Peyer's patch (tissue), 4 donors: ENCODE measurements at places on chromosomes 5 and 9.

DNA sequence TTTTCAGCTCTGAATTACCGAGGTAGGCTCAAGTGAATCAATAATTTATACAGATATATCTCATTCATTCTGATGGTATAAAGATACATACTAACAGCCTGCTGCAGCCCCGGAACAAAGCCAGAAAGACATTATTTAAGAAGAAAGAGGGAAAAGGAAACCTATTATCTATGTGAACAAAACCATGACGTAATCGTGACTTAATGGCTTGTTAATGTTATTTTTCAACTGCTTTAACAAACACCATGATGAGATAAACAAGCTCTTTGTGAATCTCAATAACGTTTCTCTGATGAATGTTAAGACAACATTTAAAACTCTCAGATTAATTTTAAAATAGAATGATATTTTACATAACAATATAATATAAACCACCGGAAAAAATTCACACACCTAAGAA lies 237.1 kb downstream of the SLF1 start:
- no peaks in the 10 kb centered on the region for H3K36me3 ChIP-seq
- H3K4me1 ChIP-seq, result no peaks in the 10 kb centered on the region
- no peak overlapping the region for H3K27ac ChIP-seq

DNA sequence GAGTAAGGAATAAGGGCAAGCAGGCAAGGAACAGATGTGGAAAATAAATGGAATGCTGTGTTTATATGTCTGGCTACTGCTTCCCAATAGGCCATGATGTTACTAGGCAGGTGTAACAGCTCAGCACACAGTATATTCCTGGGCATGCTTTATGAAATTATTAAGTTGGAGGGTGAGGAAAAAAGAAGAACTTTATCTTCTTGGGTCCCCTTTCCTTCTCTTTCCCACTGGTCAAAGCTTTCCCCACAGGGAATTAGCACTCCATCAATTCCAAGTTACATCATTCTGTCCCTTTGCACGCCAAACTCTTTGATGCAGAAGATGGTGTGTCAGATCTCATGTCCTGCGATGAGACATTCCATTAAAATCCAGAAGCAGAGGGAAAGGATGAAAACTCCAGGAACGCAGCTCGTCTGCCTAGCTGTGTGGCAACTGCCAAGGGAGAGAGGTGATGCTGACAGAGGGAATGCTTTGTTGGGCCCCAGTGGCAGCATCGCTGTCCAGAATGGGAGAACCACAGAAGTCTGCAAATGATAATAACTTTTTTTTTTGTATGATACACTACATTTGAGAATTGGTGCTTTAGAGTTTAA lies 447.3 kb upstream of the ARRDC3 start:
- H3K27me3 ChIP-seq, result no peaks in the 10 kb centered on the region
- H3K4me3 ChIP-seq, result no peak overlapping the region
- no peak overlapping the region for H3K27ac ChIP-seq
- no peak for DNase-seq
- H3K36me3 ChIP-seq, result no peaks in the 10 kb centered on the region
- H3K4me1 ChIP-seq, result no peaks in the 10 kb centered on the region

- H3K36me3 ChIP-seq, result no peaks in the 10 kb centered on the region
- no peak overlapping the region for H3K4me3 ChIP-seq
- no peaks in the 10 kb centered on the region for H3K4me1 ChIP-seq
These were observed 27.7 kb downstream of the ELAVL2 start for GRCh38 chr9:23798325-23798724.

- H3K36me3 ChIP-seq, result no peaks in the 10 kb centered on the region
- H3K4me3 ChIP-seq, result no peak overlapping the region
- H3K27me3 ChIP-seq, result no peaks in the 10 kb centered on the region
- H3K27ac ChIP-seq, result no peak overlapping the region
- no peak for DNase-seq
These were observed 100.1 kb downstream of the ADAMTS16 start for GRCh38 chr5:5240234-5240633.

GRCh38 chr9:132789719-132790118 lies 88.4 kb downstream of the AK8 start:
- no peak overlapping the region for H3K4me3 ChIP-seq
- no peaks in the 10 kb centered on the region for H3K27me3 ChIP-seq
- no peaks in the 10 kb centered on the region for H3K4me1 ChIP-seq
- no peak overlapping the region for H3K27ac ChIP-seq

DNA sequence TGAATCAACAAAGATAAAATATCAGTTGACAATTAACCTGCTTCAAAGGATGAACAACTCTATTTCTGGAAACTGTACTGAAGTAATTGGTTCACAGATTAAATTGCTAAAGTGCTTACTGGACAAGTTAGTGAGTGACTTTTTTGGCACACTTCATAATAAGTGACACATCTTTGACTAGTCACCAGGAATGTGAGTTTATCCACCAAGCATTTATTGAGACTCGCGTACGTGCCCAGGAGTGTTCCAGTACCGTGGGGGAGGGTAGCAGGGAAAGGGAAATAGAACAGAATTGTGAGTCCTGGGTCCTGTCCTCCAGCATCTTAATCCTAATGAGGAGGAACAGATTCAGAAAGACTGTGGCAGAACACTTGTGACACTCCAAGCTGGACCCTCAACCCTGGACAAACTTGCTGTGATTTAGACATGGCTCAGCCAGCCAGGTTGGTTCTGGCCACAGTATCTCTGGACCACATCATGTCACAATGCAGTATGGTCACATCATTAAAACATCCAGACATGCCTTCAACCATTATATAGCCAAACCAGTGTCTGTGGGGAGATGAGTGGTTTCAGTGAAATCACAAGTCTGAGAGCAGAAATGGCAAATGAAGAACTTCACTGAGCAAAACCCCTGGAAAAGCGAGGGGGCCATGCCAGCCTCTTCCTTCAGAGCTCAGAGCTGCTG lies 623.1 kb downstream of the BNC2 start:
- no peaks in the 10 kb centered on the region for H3K27me3 ChIP-seq
- no peaks in the 10 kb centered on the region for H3K4me1 ChIP-seq
- H3K4me3 ChIP-seq, result no peak overlapping the region
- no peak for DNase-seq
- H3K36me3 ChIP-seq, result no peaks in the 10 kb centered on the region

GRCh38 chr5:147349241-147349640 lies 114.4 kb downstream of the STK32A start:
- no peak overlapping the region for H3K27ac ChIP-seq
- H3K36me3 ChIP-seq, result no peaks in the 10 kb centered on the region
- DNase-seq, result no peak
- no peaks in the 10 kb centered on the region for H3K4me1 ChIP-seq
- no peaks in the 10 kb centered on the region for H3K27me3 ChIP-seq
- no peak overlapping the region for H3K4me3 ChIP-seq

DNA sequence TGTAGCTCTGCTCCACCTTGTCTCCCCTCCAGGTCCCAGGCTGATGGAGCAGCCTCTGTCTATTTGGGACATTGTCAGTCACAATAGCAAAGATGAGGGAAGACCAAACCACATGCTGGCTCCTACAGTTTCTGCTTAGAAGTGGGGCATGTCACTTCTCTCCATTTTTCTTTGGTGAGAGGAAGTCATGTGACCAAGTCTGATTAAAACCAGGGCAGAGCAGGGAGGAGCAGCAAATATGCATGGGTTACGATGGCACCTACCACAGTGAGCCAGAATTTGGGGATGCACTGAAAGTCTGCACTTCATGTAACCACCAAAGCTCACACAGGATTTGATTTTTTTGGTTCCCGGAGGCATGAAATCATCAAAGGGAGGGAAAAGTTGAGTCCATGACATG lies 234.6 kb downstream of the CDK5RAP2 start:
- no peak overlapping the region for H3K27ac ChIP-seq
- no peaks in the 10 kb centered on the region for H3K4me1 ChIP-seq
- H3K36me3 ChIP-seq, result no peaks in the 10 kb centered on the region
- DNase-seq, result no peak

- H3K27ac ChIP-seq, result no peak overlapping the region
- DNase-seq, result no peak
- H3K27me3 ChIP-seq, result no peaks in the 10 kb centered on the region
- H3K4me1 ChIP-seq, result no peaks in the 10 kb centered on the region
- no peak overlapping the region for H3K4me3 ChIP-seq
These were observed 53.6 kb downstream of the CWC27 start for GRCh38 chr5:64822320-64822719.

DNA sequence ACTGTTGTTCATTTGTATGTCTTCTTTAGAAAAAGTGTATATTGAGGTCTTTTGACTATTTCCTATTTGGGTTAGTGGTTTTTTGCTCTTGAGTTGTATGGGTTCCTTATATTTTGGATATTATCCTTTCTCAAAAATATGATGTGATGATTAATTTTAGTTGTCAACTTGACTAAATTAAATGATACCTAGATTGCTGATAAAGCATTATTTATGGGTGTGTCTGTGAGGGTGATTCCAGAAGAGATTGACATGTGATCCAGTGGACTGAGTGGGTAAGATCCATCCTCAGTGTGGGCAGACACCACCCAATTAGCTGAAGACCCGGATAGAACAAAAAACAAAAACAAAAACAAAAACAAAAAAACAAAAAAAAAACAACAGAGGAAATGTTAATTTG lies 115.1 kb upstream of the KIF2A start:
- no peaks in the 10 kb centered on the region for H3K4me1 ChIP-seq
- DNase-seq, result no peak
- no peak overlapping the region for H3K4me3 ChIP-seq

- no peak for DNase-seq
- H3K27me3 ChIP-seq, result no peaks in the 10 kb centered on the region
- H3K4me3 ChIP-seq, result no peak overlapping the region
- no peaks in the 10 kb centered on the region for H3K4me1 ChIP-seq
These were observed 1571.3 kb downstream of the MAT2B start for GRCh38 chr5:165076686-165077085.

DNA sequence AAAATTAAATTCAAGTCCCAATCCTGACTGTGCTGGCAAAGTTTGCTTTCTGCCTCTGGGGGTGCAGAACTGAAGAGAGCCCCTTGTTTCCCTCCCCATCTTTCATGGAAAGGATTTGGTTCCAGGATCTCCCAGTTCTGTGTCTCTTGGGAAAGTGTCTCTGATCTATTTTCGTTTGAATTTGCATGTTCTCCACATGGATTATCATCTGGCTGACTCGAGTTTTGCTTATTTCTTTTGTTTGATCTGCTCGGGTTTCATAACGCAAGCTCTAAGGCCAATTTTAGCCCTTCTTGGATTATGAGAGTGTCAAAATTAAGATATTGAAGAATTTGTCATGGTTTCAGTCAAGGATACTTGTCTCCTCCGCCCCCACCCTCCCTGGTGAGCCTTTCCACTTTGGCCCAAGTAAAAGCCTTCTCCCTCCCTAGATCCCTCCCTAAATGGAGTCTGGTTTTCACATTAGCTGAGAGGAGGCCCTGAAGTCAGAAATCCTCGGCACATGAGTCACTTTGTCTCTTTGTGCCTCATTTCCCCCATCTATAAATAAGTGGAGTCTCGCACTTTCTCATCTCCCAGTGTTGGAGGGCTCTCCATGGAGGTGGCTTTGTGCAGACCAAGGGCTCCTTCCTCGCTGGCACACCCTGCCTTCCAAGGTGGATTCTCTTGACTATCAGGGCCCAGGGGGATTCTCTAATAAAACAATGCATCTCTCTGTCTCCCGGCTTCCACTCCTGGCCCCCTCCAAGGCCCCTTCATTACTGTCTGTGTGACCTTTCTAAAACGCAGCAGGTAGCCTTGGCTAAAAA lies 17.3 kb downstream of the ADRB2 start:
- H3K4me3 ChIP-seq, result no peak overlapping the region
- H3K27me3 ChIP-seq, result no peaks in the 10 kb centered on the region
- no peak for DNase-seq
- H3K36me3 ChIP-seq, result no peaks in the 10 kb centered on the region
- H3K27ac ChIP-seq, result no peak overlapping the region

- H3K4me1 ChIP-seq, result no peaks in the 10 kb centered on the region
- no peaks in the 10 kb centered on the region for H3K36me3 ChIP-seq
- H3K27ac ChIP-seq, result no peak overlapping the region
- no peaks in the 10 kb centered on the region for H3K27me3 ChIP-seq
These were observed 208.6 kb downstream of the EPB41L4A start for GRCh38 chr5:112210430-112211005.

DNA sequence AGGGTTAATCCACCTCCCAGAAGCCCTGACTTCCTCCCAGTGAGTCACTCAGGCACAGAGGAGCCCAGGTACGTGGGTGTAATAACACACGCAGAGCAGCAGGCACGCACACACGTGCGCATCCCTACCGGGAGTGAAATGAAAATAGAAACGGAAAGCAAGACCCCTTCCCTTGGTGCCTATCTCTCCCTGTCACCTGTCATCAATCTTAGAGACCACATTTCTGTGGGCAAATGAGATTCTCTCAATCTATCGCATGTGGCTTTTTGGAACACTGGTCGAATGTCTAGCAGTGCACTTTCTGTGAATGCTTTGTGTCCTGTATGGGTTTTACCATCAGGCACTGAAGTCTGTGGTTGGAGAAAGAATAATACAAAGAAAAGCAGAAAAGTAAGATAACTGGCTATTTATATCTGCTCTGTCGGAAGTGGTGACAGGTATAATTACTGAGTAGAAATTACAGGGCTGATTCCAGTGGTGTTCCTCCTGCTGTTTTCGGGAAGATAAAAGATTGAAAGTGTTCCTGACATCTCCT lies 137.7 kb upstream of the GRIA1 start:
- H3K36me3 ChIP-seq, result no peaks in the 10 kb centered on the region
- DNase-seq, result no peak
- H3K4me1 ChIP-seq, result no peaks in the 10 kb centered on the region

GRCh38 chr5:7250611-7251010 lies 145.3 kb upstream of the ADCY2 start:
- no peaks in the 10 kb centered on the region for H3K36me3 ChIP-seq
- no peak overlapping the region for H3K27ac ChIP-seq
- no peaks in the 10 kb centered on the region for H3K27me3 ChIP-seq
- H3K4me3 ChIP-seq, result no peak overlapping the region
- DNase-seq, result no peak
